DMS 273 treated with DMSO at 0.1 percent for 48 hours (cell line): ENCODE measurements at places on chromosomes 5 and 9.

GRCh38 chr5:144788556-144788955 is 617.9 kb downstream of the KCTD16 start:
- DNase-seq: no peak

- DNase-seq: peak; percentile 29
These were observed 29.9 kb upstream of the C7 start for GRCh38 chr5:40879163-40879942.

GRCh38 chr5:117859176-117859575 is 1129.2 kb downstream of the DTWD2 start:
- no peak for DNase-seq

DNA sequence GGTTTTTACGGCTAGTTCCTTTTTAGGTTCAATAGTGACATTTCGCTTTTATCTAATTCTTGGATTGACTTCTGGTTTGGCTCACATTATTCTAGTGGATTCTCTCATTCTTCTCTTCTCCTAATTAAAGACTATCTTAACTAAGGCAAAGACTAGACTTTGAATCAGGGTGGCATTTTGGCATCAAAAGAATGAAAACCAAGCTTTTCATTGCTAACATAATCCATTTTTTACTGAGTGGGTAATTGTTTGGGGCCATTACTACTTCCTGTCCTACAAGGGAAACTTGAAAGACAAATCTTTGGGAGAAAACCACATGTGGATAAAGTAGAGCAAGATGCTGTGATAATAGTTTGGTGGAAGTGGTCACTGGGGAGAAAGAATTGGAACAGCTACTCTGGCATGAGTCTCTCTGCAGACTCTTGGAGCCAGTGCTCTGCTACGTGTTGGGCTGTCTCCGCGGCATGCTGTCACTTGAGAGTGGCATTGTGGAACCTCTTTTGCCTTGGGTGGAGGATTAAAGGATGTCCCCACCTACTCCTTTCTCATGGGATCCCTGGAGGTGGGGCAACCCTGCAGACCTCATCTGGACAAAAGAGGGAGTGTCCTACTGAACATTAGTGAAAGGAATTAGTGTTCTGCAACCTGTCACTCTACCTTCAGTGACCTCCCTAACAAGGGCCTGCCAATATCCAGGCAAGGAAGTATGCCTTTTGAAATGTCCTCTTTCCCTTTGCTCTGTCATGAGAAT is 280.4 kb downstream of the PSAT1 start:
- no peak for DNase-seq

DNA sequence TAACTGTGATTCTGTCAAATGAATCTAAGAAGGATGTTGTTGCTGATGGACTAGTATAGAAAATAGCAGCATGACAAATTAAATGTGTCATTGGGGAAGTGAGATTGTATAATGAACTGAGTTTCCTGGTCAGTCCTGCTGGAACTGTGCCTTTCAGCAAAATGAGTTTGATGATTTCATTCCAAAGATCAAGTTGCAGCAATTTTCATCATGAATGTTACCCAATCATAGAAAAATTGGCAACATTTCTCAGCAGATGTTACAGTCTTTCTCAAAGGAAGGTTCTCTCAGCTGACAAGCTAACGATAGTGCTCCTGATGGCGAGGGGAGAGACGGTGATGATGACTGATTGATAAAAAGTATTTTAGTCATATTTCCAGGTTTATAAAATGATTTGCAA is 10.7 kb downstream of the PCDHAC2 start:
- no peak for DNase-seq

DNA sequence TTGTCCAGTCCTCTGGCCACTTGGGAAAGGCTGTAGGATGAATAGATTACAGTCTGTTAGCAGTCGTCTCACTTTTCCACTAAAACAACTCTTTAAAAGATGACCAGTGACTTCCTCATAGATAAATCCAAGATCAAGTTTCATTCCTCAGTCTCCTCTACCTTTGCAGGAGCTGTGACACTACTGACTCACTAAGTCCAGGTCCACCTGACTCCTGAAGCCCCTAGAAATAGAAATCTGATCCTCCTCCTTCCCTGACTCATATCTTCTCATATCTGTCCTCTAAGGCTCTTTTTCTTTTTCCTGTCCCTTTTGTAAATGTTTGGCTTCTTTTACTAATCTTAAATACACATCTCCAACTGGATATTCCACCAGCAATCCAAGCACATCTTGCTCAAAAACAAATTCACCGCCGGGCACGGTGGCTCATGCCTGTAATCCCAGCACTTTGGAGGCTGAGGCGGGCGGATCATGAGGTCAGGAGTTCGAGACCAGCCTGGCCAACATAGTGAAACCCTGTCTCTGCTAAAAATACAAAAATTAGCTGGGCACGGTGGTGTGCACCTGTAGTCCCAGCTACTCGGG is 2.6 kb downstream of the CCDC125 start:
- no peak for DNase-seq

DNA sequence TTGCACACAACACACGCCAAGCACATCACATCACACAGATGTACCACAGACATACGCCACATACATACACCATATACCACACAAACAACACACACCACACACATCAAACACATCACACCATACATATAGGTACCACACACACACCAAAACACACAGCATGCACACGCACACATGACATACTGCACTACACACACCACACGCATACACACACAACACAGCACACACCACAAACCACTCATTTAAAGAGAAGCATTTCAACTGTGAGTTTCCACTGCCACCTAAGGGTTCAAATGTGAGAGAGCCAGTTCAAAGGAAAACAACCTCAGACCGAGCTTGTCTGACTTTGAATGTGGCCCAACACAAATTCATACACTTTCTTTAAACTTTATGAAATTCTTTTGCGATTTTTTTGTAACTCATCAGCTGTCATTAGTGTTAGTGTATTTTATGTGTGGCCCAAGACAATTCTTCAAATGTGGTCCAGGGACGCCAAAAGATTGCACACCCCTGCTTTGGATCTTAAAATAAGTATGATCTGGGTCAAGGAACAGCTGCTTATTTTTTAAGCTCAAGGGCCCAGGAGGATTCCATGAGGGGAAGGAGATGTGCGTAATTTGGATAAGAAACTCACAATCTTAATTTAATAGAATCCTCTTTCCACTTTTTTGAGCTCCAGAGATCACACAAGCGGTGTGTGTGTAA is 494.6 kb downstream of the GADD45G start:
- no peak for DNase-seq

GRCh38 chr5:179823937-179824744 is 3.4 kb downstream of the SQSTM1 start:
- DNase-seq: no peak

GRCh38 chr9:31166516-31166915 is 1217.9 kb upstream of the ACO1 start:
- DNase-seq: no peak

DNA sequence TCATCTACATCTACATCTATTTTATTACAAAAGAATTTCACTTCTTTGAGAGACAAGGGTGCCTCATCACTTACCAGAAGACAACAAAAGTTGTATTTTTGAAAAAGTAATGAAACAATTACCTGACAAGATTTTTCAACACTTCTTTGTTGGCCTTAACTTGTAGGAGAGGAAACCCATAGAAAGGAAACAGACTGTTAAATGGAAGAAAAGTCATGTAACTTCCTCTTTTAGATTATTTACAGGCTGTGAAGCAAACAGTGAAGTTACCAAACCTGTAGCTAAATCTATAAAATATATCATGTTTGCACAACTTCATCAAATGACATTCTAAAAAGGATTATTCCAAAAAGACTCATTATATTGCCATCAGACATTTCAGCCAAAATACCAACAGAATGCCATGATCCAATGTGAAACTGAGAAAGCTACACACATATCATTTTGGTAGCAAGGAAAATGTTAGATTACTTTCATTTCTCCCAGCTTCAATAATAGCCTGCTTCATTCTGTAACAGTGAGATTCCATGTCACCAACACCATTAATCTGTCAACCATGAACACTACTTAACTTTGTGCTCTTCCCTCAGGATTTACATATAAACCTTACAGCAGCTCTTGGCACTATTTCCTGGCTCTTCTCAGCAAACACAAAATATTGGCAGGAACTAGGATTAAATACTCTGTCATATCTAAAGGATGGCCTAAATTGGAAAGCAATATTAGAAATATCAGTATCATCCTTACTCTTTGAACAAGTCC is 122.5 kb downstream of the MCTP1 start:
- no peak for DNase-seq

- peak; percentile 69 for DNase-seq
These were observed 288.6 kb downstream of the ELAVL2 start for GRCh38 chr9:23537192-23538066.

GRCh38 chr5:139565411-139566305 is 4.5 kb downstream of the UBE2D2 start:
- DNase-seq: no peak

DNA sequence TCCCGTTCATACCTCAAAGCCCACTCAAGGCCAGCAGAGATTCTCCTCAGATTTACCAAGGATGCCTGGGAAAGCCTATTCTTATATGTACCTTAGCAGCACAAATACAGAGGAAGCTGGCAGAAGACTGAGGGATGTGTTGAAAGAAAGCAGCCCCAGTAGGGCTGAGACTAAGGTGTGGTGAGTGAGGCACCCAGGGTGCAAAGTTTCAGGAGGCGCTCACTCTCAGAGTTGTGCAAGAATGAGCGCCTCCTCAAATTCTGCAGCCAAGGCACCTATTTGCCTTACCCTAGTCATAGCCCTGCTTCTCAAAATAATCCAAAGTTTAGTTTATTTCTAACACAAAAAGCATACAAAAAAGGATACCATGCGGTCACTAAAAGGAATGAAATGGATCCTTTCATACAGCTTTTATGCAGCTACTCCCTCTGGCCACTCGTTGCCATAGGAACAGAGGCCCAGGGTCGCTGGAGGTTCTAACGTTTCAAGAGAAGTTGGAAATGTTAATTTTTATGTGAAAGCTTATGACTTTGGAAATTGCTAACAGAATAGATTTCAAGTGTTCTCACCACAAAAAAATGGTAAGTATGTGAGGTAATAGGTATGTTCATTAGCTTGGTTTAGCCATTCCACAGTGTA is 79.7 kb upstream of the SMIM23 start:
- no peak for DNase-seq

GRCh38 chr5:150625164-150625535 is 15.3 kb upstream of the SYNPO start:
- no peak for DNase-seq

- DNase-seq: no peak
These were observed 174.6 kb upstream of the SPEF2 start for GRCh38 chr5:35442885-35443639.

DNA sequence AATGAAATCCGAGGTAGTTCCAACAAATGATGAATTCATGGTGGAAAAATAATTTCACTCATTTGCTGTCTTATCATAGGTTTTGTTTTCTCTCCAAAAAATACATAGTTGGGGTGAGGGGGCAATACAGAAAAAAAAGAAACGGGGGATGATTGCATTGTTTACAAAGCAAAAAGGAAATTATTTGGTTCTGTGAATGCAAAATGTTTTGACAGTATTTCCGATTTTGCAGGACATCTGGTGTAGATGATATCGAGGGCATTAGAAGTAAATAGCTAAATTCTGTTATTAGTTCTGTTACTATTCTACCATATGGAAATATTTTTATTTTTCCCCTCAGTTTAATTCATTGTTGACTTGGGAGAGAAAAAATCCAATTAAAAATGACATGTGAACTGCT is 201.7 kb downstream of the MARCHF11 start:
- no peak for DNase-seq

GRCh38 chr5:83844449-83845068 is 123.9 kb upstream of the HAPLN1 start:
- DNase-seq: no peak

DNA sequence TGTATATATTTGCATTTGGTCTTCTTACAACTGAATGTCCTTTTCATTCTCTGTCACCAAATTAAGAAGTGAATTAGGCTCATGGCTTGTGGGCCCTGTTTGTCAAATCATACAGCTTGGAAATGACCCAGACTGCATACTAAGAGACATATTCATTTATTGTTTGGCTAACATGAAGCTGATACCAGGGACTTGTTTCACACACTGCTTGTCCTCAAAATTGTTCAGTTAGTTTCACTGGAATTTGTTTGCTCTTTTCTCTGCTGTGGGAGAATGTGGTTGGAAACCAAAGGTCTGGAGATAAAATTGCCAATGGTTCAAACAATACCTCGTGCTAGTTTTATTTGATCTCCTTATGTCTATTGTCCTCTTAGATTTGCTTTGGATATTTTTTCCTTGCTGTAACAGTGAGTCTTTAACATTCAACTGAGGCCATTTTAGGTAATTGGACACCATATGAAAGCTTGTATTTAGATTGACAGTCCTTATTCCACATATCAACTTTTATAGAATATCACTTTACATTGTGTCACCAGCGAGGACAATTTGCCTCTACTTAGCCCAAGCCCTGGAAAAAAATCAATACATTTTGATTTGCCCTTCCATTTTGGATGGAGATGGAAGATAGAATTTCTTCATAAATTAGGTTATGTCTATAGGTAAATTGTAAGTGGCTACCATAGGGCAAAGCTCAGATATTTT is 144.3 kb upstream of the MTAP start:
- no peak for DNase-seq

- DNase-seq: no peak
These were observed 10.2 kb downstream of the ADRB2 start for GRCh38 chr5:148836272-148837250.

- no peak for DNase-seq
These were observed 25.7 kb upstream of the FLT4 start for GRCh38 chr5:180675036-180675635.

- peak; percentile 23 for DNase-seq
These were observed 84.9 kb downstream of the TRPM3 start for GRCh38 chr9:71036501-71036900.

- DNase-seq: no peak
These were observed 435.1 kb downstream of the SPATA31D1 start for GRCh38 chr9:82423700-82424099.

- DNase-seq: no peak
These were observed 368.3 kb upstream of the ST8SIA4 start for GRCh38 chr5:101271416-101271815.

- no peak for DNase-seq
These were observed 95.1 kb upstream of the DNAH5 start for GRCh38 chr5:14039576-14039975.

DNA sequence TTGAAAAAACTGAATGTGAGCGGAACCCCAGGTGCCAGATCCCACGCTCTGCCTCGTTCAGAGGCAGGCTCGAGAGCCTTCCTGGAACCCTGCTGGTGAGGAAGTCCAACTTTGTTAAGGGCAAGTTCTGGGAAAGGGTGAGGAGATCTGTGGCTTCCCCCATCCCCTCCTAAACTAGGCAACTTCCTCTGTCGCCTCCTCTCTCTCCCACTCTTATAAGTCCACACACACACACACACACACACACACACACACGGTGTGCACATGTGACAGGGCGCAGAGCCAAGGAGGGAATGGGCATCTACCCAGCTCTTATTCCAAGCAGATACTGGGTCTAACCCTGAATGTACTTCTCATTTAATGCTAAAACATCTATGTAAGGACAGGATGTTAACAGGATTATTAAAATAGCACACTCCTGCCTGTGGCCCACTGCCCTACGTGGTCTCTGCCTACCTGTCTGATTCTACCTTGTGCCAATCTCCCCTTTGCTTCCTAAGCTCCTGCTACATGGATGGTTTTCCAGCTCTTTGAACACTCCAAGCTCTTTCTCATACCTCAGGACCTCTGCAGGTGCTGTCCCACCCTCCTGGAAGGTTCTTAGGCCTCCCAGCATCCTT is 72.4 kb upstream of the FBXW11 start:
- no peak for DNase-seq
